Bronchus fibroblast of lung (primary cell): ENCODE measurements at places on chromosomes 13 and 19. TPM values are rescaled to one million over a fixed set of nuclear protein-coding genes. Genes with fewer than 3 reads are reported as not detected.

Gene MAST1
- 0.17 and 0.89 TPM in 2 replicates for total RNA-seq

Gene RPL18A
- 2,017 and 2,263 TPM in 2 replicates for total RNA-seq

Gene ERICH6B
- not detected in 2 replicates for total RNA-seq

Gene NKG7
- total RNA-seq, result not detected in 2 replicates

Gene SIAH3
- under 0.01 TPM in 1 of 2 replicates, not detected in the other for total RNA-seq

Gene LRFN3
- total RNA-seq, result 3.9 and 6.1 TPM in 2 replicates

Gene SYNGR4
- total RNA-seq, result not detected in 2 replicates

Gene MYO1F
- 0.15 and 1.0 TPM in 2 replicates for total RNA-seq

Gene CEACAM3
- not detected in 2 replicates for total RNA-seq

Gene KLC3
- 0.15 TPM in 1 of 2 replicates, not detected in the other for total RNA-seq

Gene ANKRD24
- 0.15 and 2.0 TPM in 2 replicates for total RNA-seq

Gene ZNF441
- total RNA-seq, result 2.1 and 3.2 TPM in 2 replicates

Gene SPIB
- total RNA-seq, result not detected in 2 replicates

Gene ZNF723
- total RNA-seq, result not detected in 2 replicates

Gene ZNF93
- total RNA-seq, result 6.6 and 11.4 TPM in 2 replicates

Gene NUP62
- 57.1 and 57.3 TPM in 2 replicates for total RNA-seq

Gene MAG
- not detected in 2 replicates for total RNA-seq

Gene GGACT
- total RNA-seq, result 4.2 and 6.7 TPM in 2 replicates

Gene MIR17HG
- 1.6 and 4.2 TPM in 2 replicates for total RNA-seq

Gene EEF2
- total RNA-seq, result 2,452 and 2,593 TPM in 2 replicates

Gene EPS8L1
- total RNA-seq, result 4.9 and 5.9 TPM in 2 replicates

Gene MRPS31
- 15.5 and 17.3 TPM in 2 replicates for total RNA-seq

Gene CCDC194
- not detected in 2 replicates for total RNA-seq

Gene MTMR6
- total RNA-seq, result 17.2 and 19.7 TPM in 2 replicates

Gene DBP
- 4.2 and 4.5 TPM in 2 replicates for total RNA-seq

Gene LATS2
- 10.3 and 10.9 TPM in 2 replicates for total RNA-seq

Gene ZIM2
- total RNA-seq, result not detected in 2 replicates

Gene F2RL3
- not detected in 2 replicates for total RNA-seq

Gene MVB12A
- total RNA-seq, result 101 and 106 TPM in 2 replicates

Gene PLIN3
- 178 and 217 TPM in 2 replicates for total RNA-seq

Gene RASIP1
- total RNA-seq, result 8.3 and 8.7 TPM in 2 replicates

Gene FOXA3
- under 0.01 TPM in 1 of 2 replicates, not detected in the other for total RNA-seq

Gene LILRA1
- total RNA-seq, result not detected in 2 replicates

Gene IGSF23
- not detected in 2 replicates for total RNA-seq

Gene KIR3DL2
- not detected in 2 replicates for total RNA-seq

Gene TMC4
- 0.17 and 0.45 TPM in 2 replicates for total RNA-seq

Gene LRRC4B
- under 0.01 TPM in 1 of 2 replicates, not detected in the other for total RNA-seq

Gene PTGER1
- 1.0 and 2.5 TPM in 2 replicates for total RNA-seq

Gene SIGLEC5
- not detected in 2 replicates for total RNA-seq

Gene C3
- total RNA-seq, result 1.8 TPM in 2 replicates

Gene CLDND2
- total RNA-seq, result 0.89 TPM in 1 of 2 replicates, not detected in the other

Gene GNG7
- total RNA-seq, result under 0.01 and 0.15 TPM in 2 replicates

Gene SPACA4
- not detected in 2 replicates for total RNA-seq

Gene ZNF208
- total RNA-seq, result not detected in 2 replicates

Gene SPRED3
- total RNA-seq, result 0.84 and 1.5 TPM in 2 replicates

Gene CASP14
- not detected in 2 replicates for total RNA-seq

Gene GPI
- 190 and 207 TPM in 2 replicates for total RNA-seq

Gene KLK7
- total RNA-seq, result not detected in 2 replicates

Gene ZNF729
- total RNA-seq, result not detected in 2 replicates

Gene FARSA
- total RNA-seq, result 72.5 and 72.7 TPM in 2 replicates

Gene FUT1
- total RNA-seq, result 0.15 and 0.17 TPM in 2 replicates

Gene CEACAM8
- total RNA-seq, result not detected in 2 replicates

Gene TLE6
- total RNA-seq, result 0.17 and 0.30 TPM in 2 replicates

Gene NECTIN2
- 117 TPM in 2 replicates for total RNA-seq
